ENCODE measurements at places on chromosomes 4 and X.

GRCh38 chrX:116499780-116500179, 37.0 kb upstream of the CT83 start:
- no peak for DNase-seq

DNA sequence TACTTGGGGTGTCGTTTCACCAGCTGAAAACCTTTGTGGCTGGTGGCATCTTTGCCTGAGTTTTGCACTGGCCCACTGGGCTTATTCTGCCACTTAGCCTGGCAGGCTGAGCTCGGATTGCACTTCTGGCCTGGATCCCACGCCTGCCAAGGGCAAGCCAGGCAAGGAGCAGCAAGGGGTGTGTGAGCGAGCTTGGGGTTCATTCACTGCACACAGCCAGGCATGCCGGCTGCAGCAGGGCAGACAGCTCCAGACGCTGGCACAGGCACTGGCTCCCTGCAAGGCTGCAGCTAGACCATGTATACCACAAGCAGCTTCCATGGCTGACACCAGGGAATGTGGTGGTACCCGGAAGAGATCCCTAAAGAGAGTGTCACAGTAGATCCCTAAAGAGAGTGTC, 476.3 kb downstream of the EPHA5 start:
- DNase-seq, result no peak

GRCh38 chrX:47129899-47130358, 14.6 kb downstream of the NDUFB11 start:
- DNase-seq, result no peak

- no peak for DNase-seq
Measured at GRCh38 chr4:140704964-140705363, 51.2 kb downstream of the TBC1D9 start.

GRCh38 chr4:74395633-74396032, 30.7 kb downstream of the EREG start:
- DNase-seq, result no peak

DNA sequence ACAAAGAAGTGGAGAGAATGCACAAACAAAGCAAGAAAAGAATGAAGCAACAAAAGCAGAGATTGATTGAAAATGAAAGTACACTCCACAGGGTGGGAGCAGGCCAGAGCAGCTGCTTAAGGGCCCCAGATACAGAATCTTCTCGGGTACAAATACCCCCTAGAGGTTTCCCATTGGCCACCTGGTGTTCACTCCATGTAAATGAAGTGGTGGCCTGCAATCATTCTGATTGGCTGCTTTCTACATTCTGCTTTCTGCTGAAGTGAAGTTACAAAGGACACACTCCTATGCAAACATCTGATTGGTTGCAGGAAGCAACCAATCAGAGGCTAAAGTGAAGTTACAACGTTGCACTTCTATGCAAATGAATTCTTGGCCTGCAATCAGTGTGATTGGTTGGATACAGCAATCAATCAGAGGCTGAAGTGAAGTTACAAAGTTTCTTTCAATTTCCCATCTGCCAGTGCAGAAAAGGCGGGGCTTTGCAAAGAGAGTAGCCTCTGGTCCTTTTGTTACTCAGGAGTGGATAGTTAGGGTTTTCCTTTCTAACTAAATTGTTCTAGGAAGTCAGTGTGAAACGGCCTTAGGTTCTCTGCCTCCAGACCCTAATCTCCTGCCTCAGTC, 19.0 kb upstream of the GPC4 start:
- peak; percentile 53 for DNase-seq

Measured in NCI-H1436 treated with DMSO at 0.1 percent for 48 hours (cell line).